Activated T-cell treated with anti-CD3 and anti-CD28 coated beads, Interleukin-2, amount 50 U/mL, for 72 hours (primary cell): ENCODE measurements at places on chromosomes 7 and 10. TPM values are rescaled to one million over a fixed set of nuclear protein-coding genes. Genes with fewer than 3 reads are reported as not detected.

- peaks cover 84% of the 10 kb centered on the region for H3K4me1 ChIP-seq
- DNase-seq = no peak
- no peak overlapping the region for H3K4me3 ChIP-seq
- H3K27ac ChIP-seq = no peak overlapping the region
- H3K36me3 ChIP-seq = peaks cover 2% of the 10 kb centered on the region
Observed at GRCh38 chr10:117366741-117367140, 8.5 kb downstream of the PDZD8 start.

GRCh38 chr10:59847888-59848287 lies 58.5 kb downstream of the CCDC6 start:
- no peaks in the 10 kb centered on the region for H3K4me1 ChIP-seq
- H3K27ac ChIP-seq = no peak overlapping the region
- H3K27me3 ChIP-seq = no peaks in the 10 kb centered on the region
- DNase-seq = no peak

DNA sequence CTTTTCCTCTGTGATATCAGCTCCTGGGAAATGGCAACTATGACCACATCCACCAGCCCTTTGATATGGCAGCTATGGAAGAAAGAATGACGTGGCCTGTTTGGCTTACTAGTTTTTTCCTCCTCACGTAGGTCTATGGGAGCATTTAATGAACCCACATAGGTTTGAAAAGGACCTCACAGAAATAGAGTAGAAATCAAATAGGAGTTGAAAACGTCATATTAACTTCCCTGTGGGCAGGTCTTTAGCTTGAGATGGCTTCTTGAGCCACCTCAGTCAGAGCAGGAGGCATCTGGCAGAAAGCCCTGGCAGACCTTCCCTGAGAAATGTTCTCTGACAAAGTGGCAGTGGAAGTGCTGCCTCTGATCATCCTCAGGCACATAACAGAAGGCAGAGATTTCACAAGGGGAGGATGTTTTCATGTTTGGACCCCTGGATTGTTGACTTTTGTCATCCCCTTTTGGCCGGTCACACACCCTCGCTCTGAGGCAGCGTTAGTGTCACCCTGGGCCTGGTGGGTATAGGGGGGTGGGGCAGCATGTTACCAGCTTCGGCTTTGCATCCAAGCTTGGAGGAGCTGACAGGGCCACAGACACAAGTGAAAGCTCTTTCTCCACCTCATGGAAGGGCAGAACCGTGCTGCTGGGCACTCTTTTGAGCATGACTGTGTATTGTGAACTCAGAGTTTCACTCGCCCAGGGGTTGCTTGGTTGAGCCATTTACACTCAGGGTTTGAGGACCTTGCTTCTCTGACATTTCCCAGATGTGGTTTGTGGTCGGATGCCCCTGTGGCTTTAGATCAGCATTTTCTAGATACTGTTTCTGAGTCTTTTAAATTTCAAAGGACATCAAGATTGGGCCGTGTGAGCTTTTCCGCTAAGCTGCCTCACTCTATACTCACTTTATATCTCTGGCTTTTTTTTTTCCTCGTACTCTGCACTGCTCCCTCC lies 184.2 kb downstream of the STK31 start:
- no peaks in the 10 kb centered on the region for H3K36me3 ChIP-seq
- peak overlapping the region; percentile 61 for H3K4me3 ChIP-seq
- H3K27ac ChIP-seq = peak overlapping the region; percentile 30
- H3K27me3 ChIP-seq = peaks cover 26% of the 10 kb centered on the region
- peaks cover 35% of the 10 kb centered on the region for H3K4me1 ChIP-seq

DNA sequence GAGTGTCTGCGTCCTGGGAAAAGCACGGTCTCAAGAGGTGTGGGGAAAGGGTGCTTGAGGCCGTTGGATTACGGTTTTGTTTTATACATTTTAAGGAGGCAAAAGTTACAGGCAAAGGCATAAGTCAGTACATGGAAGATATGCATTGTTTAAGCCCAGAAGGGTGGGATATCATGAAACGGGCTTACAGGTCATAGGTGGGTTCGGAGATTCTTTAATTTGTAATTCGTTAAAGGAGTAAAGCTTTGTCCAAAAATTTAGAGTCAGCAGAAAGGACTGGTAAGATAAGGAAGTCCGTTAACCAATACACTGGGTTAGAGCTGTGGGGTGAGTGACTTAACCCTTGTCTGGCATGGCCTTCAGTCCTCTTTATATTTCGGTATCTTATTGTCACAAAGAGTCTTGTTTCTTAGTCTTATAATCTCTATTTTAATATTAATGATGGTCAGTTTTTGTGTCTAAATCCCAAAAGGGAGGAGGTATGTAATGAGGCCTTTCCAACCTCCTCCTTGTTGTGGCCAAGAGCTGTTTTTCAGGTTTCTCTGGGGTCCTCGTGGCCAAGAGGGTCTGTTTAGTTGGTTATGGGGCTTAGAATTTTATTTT lies 12.7 kb downstream of the TSPAN14 start:
- no peak for DNase-seq
- peaks cover 6% of the 10 kb centered on the region for H3K36me3 ChIP-seq
- H3K27ac ChIP-seq = peak overlapping the region; percentile 85
- H3K4me1 ChIP-seq = peaks cover 99% of the 10 kb centered on the region

DNA sequence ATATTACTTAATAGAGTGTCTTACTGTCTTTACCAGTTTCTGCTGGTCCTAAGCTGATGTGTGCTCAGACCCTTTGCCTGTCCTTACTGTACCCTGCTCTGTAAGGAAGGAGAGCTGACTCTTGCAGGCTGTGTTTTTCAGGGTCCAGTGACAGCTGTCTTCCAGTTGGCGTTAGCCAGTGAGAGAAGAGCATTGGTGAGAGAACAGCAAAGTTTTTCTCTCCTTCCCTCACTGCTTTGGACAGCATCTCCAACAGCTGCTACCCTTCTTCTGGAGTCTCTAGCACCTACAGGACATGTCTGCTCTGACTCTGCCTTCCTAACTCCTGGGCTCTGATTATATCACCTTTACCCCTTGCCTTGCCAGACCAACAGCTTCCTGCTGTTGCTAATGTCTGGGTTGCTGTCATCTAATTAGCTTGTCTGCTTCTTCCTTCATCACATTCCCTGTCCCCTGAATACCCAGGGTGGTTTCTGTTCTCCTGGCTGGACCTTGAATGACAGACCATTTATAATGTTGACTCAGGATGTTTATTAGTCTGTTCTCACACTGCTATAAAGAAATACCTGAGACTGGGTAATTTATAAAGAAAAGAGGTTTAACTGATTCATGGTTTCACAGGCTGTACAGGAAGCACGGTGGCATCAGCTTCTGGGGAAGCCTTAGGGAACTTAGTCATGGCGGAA lies 23.5 kb upstream of the PANK1 start:
- H3K4me3 ChIP-seq = no peak overlapping the region
- H3K36me3 ChIP-seq = no peaks in the 10 kb centered on the region
- H3K27ac ChIP-seq = no peak overlapping the region
- DNase-seq = no peak
- H3K27me3 ChIP-seq = peaks cover 6% of the 10 kb centered on the region
- peaks cover 5% of the 10 kb centered on the region for H3K4me1 ChIP-seq

GRCh38 chr10:79443338-79444198 lies 1.9 kb downstream of the ZCCHC24 start:
- DNase-seq = no peak
- H3K36me3 ChIP-seq = no peaks in the 10 kb centered on the region
- H3K27me3 ChIP-seq = peaks cover 26% of the 10 kb centered on the region
- H3K4me3 ChIP-seq = peak overlapping the region; percentile 87
- H3K4me1 ChIP-seq = peaks cover 28% of the 10 kb centered on the region

DNA sequence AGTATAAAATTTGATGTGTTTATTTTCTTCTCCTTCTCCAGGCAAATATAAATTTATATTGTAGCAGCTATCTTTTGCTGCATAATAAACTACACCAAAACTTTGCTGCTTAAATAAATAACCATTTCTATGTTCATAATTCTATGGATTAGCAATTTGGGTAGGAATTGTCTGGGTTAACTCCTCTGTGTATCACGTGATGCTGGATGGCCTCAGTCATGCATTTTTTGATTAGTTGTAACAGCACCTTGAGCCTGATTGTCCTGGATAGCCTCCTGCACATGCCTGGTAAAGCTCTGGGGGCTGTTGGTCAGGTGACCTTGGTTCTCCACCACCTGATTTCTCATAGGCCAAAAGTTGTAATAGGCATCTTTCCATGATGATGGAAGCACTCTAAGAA lies 572.9 kb downstream of the ETV1 start:
- H3K27me3 ChIP-seq = no peaks in the 10 kb centered on the region
- no peak overlapping the region for H3K27ac ChIP-seq
- H3K4me1 ChIP-seq = no peaks in the 10 kb centered on the region
- H3K36me3 ChIP-seq = peaks cover 2% of the 10 kb centered on the region
- H3K4me3 ChIP-seq = no peak overlapping the region
- no peak for DNase-seq

GRCh38 chr10:48520594-48520993 lies 84.3 kb downstream of the ARHGAP22 start:
- H3K4me3 ChIP-seq = no peak overlapping the region
- no peaks in the 10 kb centered on the region for H3K36me3 ChIP-seq
- H3K27me3 ChIP-seq = peaks cover 43% of the 10 kb centered on the region

GRCh38 chr7:35036361-35037171 lies 719 bp downstream of the DPY19L1 start:
- H3K27me3 ChIP-seq = no peaks in the 10 kb centered on the region
- H3K27ac ChIP-seq = peak overlapping the region; percentile 44
- H3K4me3 ChIP-seq = peak overlapping the region; percentile 78
- peaks cover 28% of the 10 kb centered on the region for H3K4me1 ChIP-seq

GRCh38 chr10:63054889-63055611 lies 78.1 kb upstream of the NRBF2 start:
- no peak for DNase-seq
- peak overlapping the region; percentile 2 for H3K27ac ChIP-seq
- peaks cover 13% of the 10 kb centered on the region for H3K27me3 ChIP-seq
- no peaks in the 10 kb centered on the region for H3K36me3 ChIP-seq
- H3K4me1 ChIP-seq = peaks cover 14% of the 10 kb centered on the region
- H3K4me3 ChIP-seq = no peak overlapping the region

DNA sequence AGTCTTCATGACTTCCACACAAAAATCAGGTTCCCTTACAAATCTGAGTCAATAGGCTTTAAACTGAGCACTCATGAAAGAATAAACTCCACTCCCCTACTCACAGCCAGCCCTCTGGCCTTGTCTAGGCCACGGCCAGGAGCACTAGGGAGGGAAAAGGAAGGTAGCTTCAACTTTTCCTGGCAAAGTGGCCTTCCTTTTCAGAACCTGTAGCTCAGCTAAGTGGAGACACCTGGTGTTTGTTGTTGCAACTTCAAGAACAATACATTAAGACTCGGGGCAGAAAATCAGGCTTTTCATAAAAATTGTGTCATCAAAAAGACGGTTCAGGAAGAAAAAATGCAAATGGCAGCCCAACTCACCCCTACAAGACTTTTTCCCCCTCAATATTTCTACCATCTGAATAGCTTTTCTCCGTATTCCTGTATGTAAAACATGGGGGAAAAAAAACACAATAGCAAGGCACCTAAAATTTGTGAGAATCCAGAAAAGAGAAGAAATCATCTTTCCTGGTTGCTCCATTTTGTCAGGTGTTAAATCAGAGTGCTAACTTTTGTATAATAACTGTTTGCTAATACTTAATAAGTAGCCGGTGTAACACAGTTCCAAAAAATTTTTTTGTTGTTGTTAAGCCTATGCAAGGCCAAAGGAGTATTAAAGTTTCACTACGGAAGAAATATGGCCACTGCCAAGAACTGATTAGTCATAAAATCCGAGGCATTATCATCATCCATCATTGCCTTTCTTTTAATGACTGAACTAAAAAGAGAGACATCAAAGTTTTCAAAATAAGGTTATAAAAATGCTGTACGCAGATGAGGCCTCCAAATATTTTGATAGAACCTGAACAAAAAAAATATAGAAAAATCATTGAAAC lies 66.2 kb upstream of the ARID5B start:
- peak overlapping the region; percentile 86 for H3K27ac ChIP-seq
- H3K36me3 ChIP-seq = no peaks in the 10 kb centered on the region
- peak overlapping the region; percentile 69 for H3K4me3 ChIP-seq
- no peaks in the 10 kb centered on the region for H3K27me3 ChIP-seq
- H3K4me1 ChIP-seq = peaks cover 29% of the 10 kb centered on the region

GRCh38 chr10:69434169-69434568 lies 17.1 kb upstream of the TSPAN15 start:
- H3K4me3 ChIP-seq = no peak overlapping the region
- no peaks in the 10 kb centered on the region for H3K4me1 ChIP-seq
- no peaks in the 10 kb centered on the region for H3K27me3 ChIP-seq
- no peak for DNase-seq
- no peaks in the 10 kb centered on the region for H3K36me3 ChIP-seq

DNA sequence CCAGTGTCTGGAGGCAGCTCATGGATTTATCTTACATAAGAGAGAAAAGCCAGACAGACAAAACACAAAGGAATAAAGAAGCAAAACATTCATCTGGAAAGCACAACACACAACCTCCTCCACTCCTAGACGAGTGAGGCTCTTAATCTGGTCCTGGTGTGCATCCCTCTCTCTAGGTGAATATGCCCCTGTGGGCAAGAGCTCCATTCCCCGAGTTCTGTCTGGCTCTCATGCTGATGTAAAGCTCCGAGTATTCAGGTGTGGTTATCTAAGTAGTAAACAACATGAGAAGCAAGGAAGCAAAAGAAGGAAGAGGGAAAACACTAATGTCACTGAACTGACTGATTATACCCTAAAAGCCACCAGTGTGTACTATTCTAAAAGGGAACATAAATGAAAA lies 47.9 kb upstream of the FEZF1 start:
- DNase-seq = no peak
- no peaks in the 10 kb centered on the region for H3K36me3 ChIP-seq
- H3K4me3 ChIP-seq = no peak overlapping the region
- H3K27me3 ChIP-seq = no peaks in the 10 kb centered on the region

DNA sequence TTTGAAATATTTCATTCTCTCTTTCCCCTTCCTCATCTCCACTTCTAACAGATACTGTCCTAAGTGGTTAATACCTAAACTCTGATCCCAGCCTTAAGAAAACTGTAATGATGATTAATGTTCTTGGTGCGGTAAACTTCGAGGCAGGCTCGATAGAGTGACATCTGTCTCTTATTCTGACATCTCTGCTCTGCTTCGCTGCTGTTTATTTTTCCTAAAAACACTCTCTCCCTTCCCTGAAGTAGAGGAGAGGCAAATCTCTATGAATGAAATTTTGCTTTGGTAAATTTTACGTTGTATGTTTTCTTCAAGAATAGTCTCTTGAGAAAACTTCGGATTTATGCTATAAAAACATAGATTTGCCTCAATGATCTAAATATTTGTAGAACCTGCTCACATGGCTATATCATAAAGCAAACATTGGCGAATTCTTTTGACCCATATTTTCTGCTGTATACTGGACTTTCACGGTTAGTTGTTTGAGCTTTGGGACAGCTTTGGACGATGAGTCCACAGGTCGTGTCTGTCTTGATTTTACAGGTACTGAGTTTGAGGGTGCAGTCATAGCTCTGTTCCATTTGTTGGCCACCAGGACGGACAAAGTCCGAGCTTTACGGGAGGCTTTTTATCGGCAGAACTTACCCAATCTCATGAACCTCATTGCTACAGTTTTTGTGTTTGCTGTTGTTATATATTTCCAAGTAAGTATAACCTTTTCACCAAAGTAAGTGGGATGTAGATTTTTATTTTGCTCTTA lies 27.1 kb downstream of the SEC61A2 start:
- no peaks in the 10 kb centered on the region for H3K27me3 ChIP-seq
- DNase-seq = no peak
- no peak overlapping the region for H3K4me3 ChIP-seq
- peak overlapping the region; percentile 9 for H3K27ac ChIP-seq

Gene SFTPA1
- not detected for total RNA-seq

Gene PLEKHS1
- total RNA-seq = not detected
